ENCODE measurements at places on chromosomes 13 and 19.

DNA sequence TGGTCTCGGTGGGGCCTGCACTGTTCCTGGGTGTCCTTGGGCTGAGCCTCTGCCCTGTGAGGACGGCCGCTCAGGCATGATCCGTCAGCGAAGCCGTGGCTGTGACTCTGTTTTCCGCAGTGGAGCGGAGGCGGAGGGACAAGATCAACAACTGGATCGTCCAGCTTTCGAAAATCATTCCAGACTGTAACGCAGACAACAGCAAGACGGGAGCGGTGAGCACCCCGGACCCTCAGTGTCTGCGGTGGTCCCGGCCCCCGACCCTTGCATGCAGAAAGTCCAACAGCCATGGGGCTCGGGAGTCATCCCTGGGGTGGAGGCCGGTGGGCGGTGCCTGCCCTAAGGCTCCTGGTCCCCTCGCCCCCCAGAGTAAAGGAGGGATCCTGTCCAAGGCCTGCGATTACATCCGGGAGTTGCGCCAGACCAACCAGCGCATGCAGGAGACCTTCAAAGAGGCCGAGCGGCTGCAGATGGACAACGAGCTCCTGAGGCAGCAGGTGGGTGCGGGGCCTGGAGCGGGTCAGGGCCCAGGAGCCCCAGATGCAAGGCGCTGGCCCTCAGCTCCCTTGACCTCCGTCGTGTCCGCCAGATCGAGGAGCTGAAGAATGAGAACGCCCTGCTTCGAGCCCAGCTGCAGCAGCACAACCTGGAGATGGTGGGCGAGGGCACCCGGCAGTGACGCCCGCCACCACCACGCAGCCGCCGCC, 3.6 kb upstream of the HAMP start:
- no peak for DNase-seq
- peaks cover 29% of the 10 kb centered on the region for H3K36me3 ChIP-seq
- H3K4me1 ChIP-seq: no peaks in the 10 kb centered on the region
- H3K27ac ChIP-seq: no peak overlapping the region
- no peak overlapping the region for H3K4me3 ChIP-seq

GRCh38 chr19:16888629-16889365, at the start of gene F2RL3:
F2RL3 (plus strand) TSS chr19:16888999; CDS start chr19:16889190, 191 bp downstream.
- DNase-seq: no peak
- no peaks in the 10 kb centered on the region for H3K36me3 ChIP-seq

DNA sequence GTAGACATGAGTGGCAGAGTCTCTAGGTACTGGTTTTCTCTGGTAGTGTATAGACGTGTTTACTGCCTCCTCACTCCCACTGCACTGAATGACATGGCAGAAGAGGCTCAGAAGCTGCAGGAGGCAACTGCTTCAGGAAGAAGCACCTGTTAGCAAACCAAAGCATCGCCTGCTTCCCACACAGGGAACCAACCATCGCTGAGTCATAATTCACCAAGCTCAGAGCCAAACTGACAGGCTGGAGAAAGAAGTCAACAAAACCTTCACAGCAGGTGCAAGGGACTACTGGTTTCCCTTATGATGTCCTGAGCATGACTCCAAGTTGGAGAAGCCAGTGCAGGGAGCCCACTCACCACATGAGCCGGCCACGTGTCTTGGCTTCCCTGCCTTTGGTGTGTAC, 69.8 kb downstream of the KCTD12 start:
- no peak for DNase-seq
- H3K4me3 ChIP-seq: no peak overlapping the region
- no peaks in the 10 kb centered on the region for H3K36me3 ChIP-seq
- H3K27ac ChIP-seq: no peak overlapping the region
- no peaks in the 10 kb centered on the region for H3K27me3 ChIP-seq

GRCh38 chr13:40148101-40148500, 492.6 kb downstream of the COG6 start:
- no peak overlapping the region for H3K27ac ChIP-seq
- H3K36me3 ChIP-seq: no peaks in the 10 kb centered on the region
- H3K4me3 ChIP-seq: no peak overlapping the region
- H3K27me3 ChIP-seq: no peaks in the 10 kb centered on the region
